Bronchial smooth muscle cell (primary cell): ENCODE measurements at places on chromosomes 5 and 9. TPM values are rescaled to one million over a fixed set of nuclear protein-coding genes. Genes with fewer than 3 reads are reported as not detected.

Gene NR4A3
- 0.32 and 0.43 TPM in 2 replicates for total RNA-seq

Gene SARDH
- total RNA-seq, result 3.0 and 4.6 TPM in 2 replicates

Gene SHOC1
- under 0.01 TPM in 1 of 2 replicates, not detected in the other for total RNA-seq

Gene C9orf50
- under 0.01 TPM in 2 replicates for total RNA-seq

Gene LTC4S
- 0.94 and 1.3 TPM in 2 replicates for total RNA-seq
